ENCODE measurements at places on chromosomes 13 and 19. TPM values are rescaled to one million over a fixed set of nuclear protein-coding genes. Genes with fewer than 3 reads are reported as not detected.

- no peak for DNase-seq
Observed at GRCh38 chr13:110869231-110869804, 45.6 kb downstream of the ANKRD10 start.

- DNase-seq: peak; percentile 66
Observed at GRCh38 chr13:98672947-98673613, 79.4 kb downstream of the SLC15A1 start.

Gene IZUMO1
- 1.0 TPM for total RNA-seq

Gene PRKCG
- total RNA-seq: not detected

Measured in left ventricle myocardium superior (tissue), 1 donor.